ENCODE measurements at places on chromosomes 1 and 21.
A peak's percentile ranks its signal among the peaks of the same experiment; 100 is the strongest.

DNA sequence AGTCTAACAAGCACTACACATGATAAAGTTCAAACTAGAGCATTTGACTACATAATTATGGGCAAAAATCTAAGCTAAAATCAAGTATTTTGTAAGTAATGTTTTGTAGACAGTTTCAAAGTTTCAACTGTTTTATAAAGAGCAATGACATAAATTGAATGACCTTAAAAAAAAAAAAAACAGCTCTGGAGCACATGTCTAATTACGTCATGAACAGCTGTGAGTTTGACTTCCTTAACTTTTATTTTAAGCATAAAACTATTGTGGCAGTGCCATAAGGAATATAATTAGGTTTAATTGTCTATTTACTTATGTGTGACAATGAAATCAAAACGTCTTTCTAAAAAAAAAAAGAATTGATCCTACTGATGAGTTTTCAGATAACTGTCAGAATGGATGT, 272.5 kb upstream of the LRRC7 start:
- DNase-seq = no peak

GRCh38 chr21:38438462-38438893, 59.8 kb downstream of the ERG start:
- no peak for DNase-seq

GRCh38 chr1:228906223-228906860, 171.1 kb downstream of the RHOU start:
- DNase-seq = no peak

- DNase-seq = no peak
Observed at GRCh38 chr1:101992821-101993575, 3.7 kb downstream of the OLFM3 start.

GRCh38 chr1:19164274-19165015, 45.6 kb downstream of the UBR4 start:
- DNase-seq = no peak

- no peak for DNase-seq
Observed at GRCh38 chr1:43499898-43500297, 30.8 kb upstream of the PTPRF start.

GRCh38 chr1:159914252-159915018, 10.9 kb downstream of the TAGLN2 start:
- no peak for DNase-seq

- no peak for DNase-seq
Observed at GRCh38 chr1:70409136-70409535, 1.9 kb upstream of the CTH start.

GRCh38 chr1:69523461-69523860, 44.3 kb upstream of the LRRC7 start:
- DNase-seq = no peak

DNA sequence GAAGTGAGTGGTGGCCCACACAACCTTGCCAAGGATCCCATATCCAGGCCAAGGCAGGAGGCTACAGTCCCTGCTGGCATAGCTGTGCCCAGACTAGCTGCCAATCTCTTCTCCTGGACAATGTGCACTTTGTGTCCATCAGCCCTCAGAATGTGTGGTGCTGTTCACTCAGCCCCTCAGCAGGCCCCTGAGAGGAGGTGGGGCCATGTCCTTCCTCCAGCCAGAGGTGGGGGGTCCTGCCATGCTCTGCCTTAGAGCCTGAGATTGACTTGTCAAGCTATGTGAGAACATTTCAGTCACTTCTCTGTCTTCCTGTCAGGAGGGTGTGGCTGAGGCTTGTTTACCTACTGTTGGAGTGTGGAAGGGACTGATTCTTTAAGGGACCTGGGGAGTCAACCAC, 1.4 kb downstream of the NCF2 start:
- DNase-seq = no peak

- no peak for DNase-seq
Observed at GRCh38 chr21:40158366-40158765, 291.1 kb downstream of the PCP4 start.

- DNase-seq = no peak
Observed at GRCh38 chr1:81113688-81114087, 687.0 kb upstream of the ADGRL2 start.

- DNase-seq = no peak
Observed at GRCh38 chr1:21586846-21587601, 77.8 kb downstream of the ALPL start.

GRCh38 chr1:75265792-75266191, 131.6 kb downstream of the LHX8 start:
- no peak for DNase-seq

- peak; percentile 60 for DNase-seq
Observed at GRCh38 chr1:9292361-9293240, at the start of gene SPSB1. Gene SPSB1, plus strand, starts transcription at chr1:9292894. Its CDS starts 62,998 bp downstream, at chr1:9355892.

- DNase-seq = no peak
Observed at GRCh38 chr1:86114816-86115400, 41.7 kb downstream of the COL24A1 start.

- DNase-seq = no peak
Observed at GRCh38 chr21:16568661-16569060, 838.9 kb downstream of the USP25 start.

- DNase-seq = no peak
Observed at GRCh38 chr1:208524376-208524775, 280.2 kb upstream of the PLXNA2 start.

DNA sequence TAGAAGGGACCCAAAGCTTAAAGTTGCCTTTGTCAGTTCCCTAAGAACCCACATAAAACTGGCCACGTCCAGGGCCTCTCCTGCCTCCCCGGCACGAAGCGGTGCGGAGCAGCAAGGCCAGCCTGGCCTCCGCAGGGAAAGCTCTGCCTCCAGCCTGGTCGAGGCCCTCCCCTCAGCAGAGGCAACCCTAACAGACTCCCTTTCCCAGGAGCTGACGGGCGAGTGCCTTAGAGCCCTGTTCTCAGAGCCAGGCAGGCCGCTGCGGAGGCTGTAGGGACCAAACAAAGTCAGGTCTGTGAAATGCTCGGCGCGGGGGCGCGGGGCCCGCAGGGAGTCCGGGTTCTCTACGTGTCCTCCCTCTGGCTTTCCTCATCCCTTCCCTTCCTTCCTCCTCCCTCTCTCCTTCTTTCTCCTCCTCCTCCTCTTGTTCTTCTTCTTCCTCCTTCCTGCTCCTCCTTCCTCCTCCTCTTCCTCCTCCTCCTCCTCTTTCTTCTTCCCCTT, 40.7 kb downstream of the RIPK4 start:
- no peak for DNase-seq

Measured in stimulated activated CD4-positive, alpha-beta T cell treated with anti-CD3 and anti-CD28 coated beads, Interleukin-1b, Interleukin-23, amount 100 ng/mL, for 4 hours (primary cell).